Epithelial cell of umbilical artery (primary cell): ENCODE measurements at places on chromosomes 3 and 15. TPM values are rescaled to one million over a fixed set of nuclear protein-coding genes. Genes with fewer than 3 reads are reported as not detected.

Gene CEMIP
- total RNA-seq: under 0.01 and 0.46 TPM in 2 replicates

Gene COL6A5
- not detected in 2 replicates for total RNA-seq

Gene ABI3BP
- total RNA-seq: 8.1 and 54.3 TPM in 2 replicates

Gene TAMM41
- 2.9 and 7.1 TPM in 2 replicates for total RNA-seq

Gene SPATA12
- total RNA-seq: under 0.01 TPM in 2 replicates

Gene KBTBD13
- not detected in 2 replicates for total RNA-seq

Gene PPARG
- 0.32 and 0.76 TPM in 2 replicates for total RNA-seq

Gene FSTL1
- total RNA-seq: 483 and 818 TPM in 2 replicates

Gene VEPH1
- total RNA-seq: 259 and 323 TPM in 2 replicates

Gene PCNP
- 94.2 and 111 TPM in 2 replicates for total RNA-seq

Gene UBAP1L
- 0.65 and 1.1 TPM in 2 replicates for total RNA-seq

Gene COLQ
- 0.46 and 0.97 TPM in 2 replicates for total RNA-seq

Gene NR1D2
- total RNA-seq: 20.7 and 21.8 TPM in 2 replicates

Gene P4HTM
- total RNA-seq: 25.0 and 28.9 TPM in 2 replicates

Gene EIF4E3
- 0.46 and 0.65 TPM in 2 replicates for total RNA-seq

Gene STRIT1
- not detected in 2 replicates for total RNA-seq

Gene CORO2B
- 0.32 and 0.91 TPM in 2 replicates for total RNA-seq

Gene IGSF11
- not detected in 2 replicates for total RNA-seq

Gene PP2D1
- total RNA-seq: not detected in 2 replicates

Gene BCL2A1
- 0.76 and 2.3 TPM in 2 replicates for total RNA-seq

Gene ILDR1
- not detected in 2 replicates for total RNA-seq

Gene UCN2
- not detected in 2 replicates for total RNA-seq

Gene NCBP2
- 90.6 and 93.5 TPM in 2 replicates for total RNA-seq

Gene REC114
- not detected in 2 replicates for total RNA-seq

Gene LYZL4
- total RNA-seq: not detected in 2 replicates

Gene TMEM207
- not detected in 2 replicates for total RNA-seq

Gene GOLGA8T
- total RNA-seq: under 0.01 and 0.15 TPM in 2 replicates

Gene UNC13C
- not detected in 2 replicates for total RNA-seq

Gene IL12A
- total RNA-seq: 1.3 and 6.4 TPM in 2 replicates

Gene ACAN
- not detected in 2 replicates for total RNA-seq

Gene TRIM71
- total RNA-seq: not detected in 2 replicates

Gene HYKK
- 1.6 and 1.8 TPM in 2 replicates for total RNA-seq

Gene FBXW12
- not detected in 2 replicates for total RNA-seq

Gene TTBK2
- total RNA-seq: 5.5 and 9.4 TPM in 2 replicates

Gene FMN1
- under 0.01 and 0.15 TPM in 2 replicates for total RNA-seq

Gene DZIP1L
- 8.8 and 16.0 TPM in 2 replicates for total RNA-seq

Gene FBN1
- 57.8 and 82.2 TPM in 2 replicates for total RNA-seq

Gene MUC20
- total RNA-seq: not detected in 2 replicates

Gene CTXN2
- not detected in 2 replicates for total RNA-seq

Gene PLXNB1
- 9.0 and 13.3 TPM in 2 replicates for total RNA-seq

Gene IRAK2
- total RNA-seq: 30.5 and 34.1 TPM in 2 replicates

Gene RHOV
- under 0.01 and 0.15 TPM in 2 replicates for total RNA-seq

Gene CATSPER2
- total RNA-seq: 0.76 and 1.6 TPM in 2 replicates
